ENCODE measurements at places on chromosomes 1 and 21.

DNA sequence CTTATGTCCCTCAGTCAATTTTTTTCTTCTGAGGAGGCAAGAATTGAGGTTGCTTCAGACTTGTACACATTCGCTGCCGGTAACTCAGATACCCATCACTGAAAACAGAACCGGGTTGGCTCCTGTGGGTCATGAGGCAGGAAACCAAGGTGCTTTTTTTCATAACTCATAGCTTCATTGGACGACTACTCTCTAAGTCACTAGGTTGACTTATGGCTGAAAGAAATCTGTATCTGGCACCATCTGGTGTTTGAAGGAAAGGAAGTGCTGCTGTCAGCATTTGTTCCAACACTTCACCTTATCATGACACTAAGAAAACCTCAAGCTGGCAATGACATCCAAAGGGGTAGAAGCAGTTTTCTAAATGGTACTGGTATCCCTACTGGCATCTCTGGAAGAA is 82.3 kb downstream of the TBX19 start:
- peak; percentile 37 for DNase-seq

- DNase-seq: no peak
These were observed 35.1 kb downstream of the SLC2A1 start for GRCh38 chr1:42923367-42924081.

- DNase-seq: peak; percentile 58
These were observed 59.6 kb upstream of the ITPKB start for GRCh38 chr1:226798427-226799411.

GRCh38 chr1:29462096-29462495 is 225.8 kb downstream of the PTPRU start:
- no peak for DNase-seq

- DNase-seq: no peak
These were observed at the start of gene INSRR for GRCh38 chr1:156858959-156859522. TSS of gene INSRR (minus strand) at chr1:156859117. CDS start at chr1:156858621, 496 bp downstream.

- no peak for DNase-seq
These were observed 38.4 kb upstream of the SPAG17 start for GRCh38 chr1:118223426-118223825.

DNA sequence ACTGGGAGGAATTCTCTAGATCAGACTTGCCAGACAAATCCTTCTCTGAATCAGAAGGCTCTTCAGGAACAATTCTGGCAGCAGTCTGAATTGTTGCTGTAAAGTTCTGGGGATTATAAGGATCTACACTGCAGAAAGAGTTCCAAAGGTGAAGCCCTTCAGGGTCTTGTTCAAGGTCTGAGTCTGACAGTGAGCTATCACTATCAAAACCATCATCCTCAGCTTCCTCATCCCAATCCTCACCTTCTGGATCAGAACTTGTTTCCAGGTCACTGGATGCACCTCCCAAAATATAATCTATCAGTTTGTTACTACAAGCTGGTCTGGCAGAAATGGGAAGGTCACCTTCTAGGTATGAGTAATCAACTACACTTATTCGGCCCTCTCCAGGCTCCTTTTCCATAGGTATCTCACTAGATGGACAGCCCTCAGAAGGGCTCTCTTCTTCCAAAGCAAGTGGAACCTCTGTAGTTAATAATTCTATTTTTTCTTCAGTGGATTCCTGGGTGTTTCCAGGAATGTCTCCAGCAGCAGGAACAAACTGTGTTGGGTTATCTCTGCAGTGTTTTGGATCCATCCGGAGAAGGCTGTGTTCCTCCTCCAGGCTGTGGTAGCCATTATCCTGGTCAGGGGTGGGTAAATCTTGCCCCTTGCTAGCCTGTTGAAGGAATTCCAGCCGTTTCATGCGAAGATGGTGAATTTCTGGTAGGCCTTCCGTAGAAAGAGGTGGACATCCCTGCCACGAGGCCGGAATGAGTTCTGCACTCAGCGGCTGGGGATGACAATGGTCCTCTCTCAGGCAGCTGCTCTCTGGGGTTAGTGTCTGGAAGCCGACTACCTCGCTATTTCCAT is 1.6 kb downstream of the PPP1R15B start:
- no peak for DNase-seq

GRCh38 chr1:75412616-75413015 is 198.3 kb downstream of the SLC44A5 start:
- DNase-seq: no peak

GRCh38 chr1:33512226-33513011 is 40.0 kb downstream of the ZSCAN20 start:
- no peak for DNase-seq

- no peak for DNase-seq
These were observed 50.9 kb downstream of the CNST start for GRCh38 chr1:246617156-246617555.

DNA sequence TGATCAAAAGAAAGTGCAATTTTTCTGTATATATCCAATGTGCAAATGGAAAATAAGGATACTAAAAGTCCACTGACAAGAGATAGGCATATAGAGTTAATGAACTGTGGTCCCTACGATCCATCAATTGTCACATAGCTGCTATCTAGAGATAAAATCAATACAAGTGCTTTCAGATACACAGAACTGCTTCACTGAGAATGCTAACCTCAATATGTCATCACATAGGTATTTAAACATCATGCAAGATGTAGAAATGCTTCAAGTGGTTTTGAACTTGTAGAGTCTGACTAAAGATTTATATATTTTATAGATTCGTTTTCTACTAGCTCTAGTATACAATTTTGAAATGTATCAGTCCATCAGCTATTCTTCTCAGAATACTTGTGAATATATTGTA is 1604.7 kb downstream of the PLA2G4A start:
- no peak for DNase-seq

GRCh38 chr1:175635092-175635491 is 108.3 kb downstream of the TNR start:
- no peak for DNase-seq

DNA sequence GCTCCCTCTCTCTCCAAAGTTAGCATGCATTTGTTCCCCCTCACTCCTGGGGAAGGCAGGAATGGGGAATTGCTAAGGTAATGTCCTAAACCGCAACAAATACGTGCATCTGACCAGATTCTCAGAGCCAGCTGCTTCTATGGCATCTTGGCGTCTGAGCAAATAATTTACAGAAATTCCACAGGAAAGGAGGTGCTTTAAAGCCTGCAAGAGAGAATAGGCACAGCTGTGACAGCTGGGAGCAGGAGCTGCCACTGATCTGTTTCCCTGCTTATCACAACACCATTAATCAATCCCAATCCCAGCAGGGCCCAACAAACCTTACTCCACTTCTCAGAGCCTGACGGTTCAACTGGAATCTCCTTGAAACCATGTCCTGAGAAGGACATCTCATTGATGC is 83.5 kb upstream of the ZNF281 start:
- no peak for DNase-seq

GRCh38 chr21:26795866-26796329 is 49.3 kb downstream of the ADAMTS1 start:
- no peak for DNase-seq

GRCh38 chr1:231847612-231848397 is 221.2 kb downstream of the DISC1 start:
- DNase-seq: no peak

DNA sequence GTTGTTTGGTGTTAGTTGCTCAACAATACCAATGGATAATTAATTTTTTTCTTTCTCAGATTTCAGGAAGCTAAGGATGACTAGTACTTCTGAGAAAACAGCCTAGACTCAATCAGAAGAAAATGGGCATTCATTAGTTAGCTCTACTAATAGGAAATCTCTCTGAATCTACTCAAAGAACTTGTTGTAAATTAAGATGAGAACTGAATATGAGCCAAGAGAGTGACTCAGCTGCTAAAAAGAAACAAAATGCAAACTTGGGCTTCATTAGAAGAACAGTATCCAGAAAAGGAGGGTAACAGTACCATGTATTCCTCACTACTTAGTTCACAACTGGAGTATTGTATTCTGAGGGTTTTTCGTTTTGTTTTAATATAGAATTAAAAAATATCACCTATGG is 12.5 kb downstream of the FOXJ3 start:
- DNase-seq: no peak

DNA sequence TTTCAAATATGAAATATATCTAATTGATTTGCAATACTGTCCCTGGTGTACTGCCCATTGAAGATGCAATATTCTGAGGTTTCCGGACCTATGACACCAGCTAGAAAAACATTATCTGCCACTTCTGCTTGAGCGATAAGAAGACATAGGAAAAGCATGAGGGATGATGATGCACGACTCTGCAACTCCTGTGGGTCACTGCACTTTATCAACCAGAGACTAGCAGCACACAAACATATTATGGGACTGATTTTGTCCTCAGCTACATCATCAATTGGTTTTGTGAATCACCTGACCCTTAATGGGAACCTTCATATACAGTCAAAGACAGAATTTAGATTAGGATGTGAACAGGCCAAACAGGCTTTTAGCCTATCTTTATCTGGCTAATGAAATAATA is 13.8 kb upstream of the KCNA3 start:
- DNase-seq: no peak

GRCh38 chr1:86346388-86346787 is 49.7 kb downstream of the ODF2L start:
- no peak for DNase-seq
